HL-60 (cell line): ENCODE measurements at places on chromosomes 5 and 9.

DNA sequence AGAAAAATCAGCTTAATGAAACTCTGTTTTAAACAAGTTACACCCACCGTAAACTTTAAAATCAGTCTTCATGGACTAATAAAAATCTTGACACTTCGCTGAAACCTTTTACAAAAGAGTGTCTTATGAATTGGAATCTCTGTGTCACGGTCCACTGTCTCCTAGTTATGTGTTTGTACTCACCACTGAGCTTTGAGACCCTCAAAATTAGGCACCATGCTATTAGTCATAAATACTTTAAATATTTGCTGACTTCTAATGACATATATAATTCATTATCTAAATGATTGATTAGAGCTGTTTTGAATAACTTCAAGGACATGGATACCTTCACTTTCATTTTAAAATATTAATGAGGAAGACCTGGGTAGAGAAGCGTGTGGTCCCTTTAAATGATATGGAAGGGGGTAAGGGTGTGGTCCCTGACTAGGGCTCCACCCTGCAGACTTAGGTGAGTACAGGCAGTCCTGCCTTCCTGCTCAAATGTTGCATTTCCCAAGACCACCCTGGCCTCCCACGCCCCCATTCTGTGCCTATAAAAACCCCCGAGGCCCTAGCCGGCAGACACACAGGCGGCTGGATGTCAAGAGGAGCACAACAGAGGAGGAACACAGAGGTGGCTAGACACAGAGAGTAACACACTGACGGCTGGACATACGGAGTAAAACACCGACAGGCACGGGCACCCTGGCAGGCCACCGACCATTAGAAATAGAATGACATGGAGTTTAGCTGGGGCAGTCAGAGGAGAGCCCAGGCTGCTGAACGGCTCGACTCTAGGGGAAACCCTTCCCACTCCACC is 179.0 kb upstream of the CDH9 start:
- DNase-seq, result no peak

DNA sequence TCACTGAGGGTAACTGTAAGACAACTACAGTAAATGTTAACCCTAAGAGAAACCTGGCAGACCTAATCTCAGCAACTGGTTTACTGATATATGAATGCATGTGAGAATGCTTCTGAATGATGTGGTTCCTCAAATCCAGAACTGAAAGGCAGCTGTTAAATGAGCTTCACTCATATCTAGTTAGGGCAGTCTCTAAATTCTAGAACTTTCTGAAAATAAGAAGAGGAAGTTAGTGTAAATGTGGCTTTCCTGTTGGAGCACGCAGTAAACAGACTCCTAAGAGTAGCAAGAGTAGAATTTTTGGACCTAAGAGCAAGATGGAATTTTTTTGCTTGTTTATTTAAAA is 117.9 kb upstream of the KCNN2 start:
- no peak for DNase-seq

DNA sequence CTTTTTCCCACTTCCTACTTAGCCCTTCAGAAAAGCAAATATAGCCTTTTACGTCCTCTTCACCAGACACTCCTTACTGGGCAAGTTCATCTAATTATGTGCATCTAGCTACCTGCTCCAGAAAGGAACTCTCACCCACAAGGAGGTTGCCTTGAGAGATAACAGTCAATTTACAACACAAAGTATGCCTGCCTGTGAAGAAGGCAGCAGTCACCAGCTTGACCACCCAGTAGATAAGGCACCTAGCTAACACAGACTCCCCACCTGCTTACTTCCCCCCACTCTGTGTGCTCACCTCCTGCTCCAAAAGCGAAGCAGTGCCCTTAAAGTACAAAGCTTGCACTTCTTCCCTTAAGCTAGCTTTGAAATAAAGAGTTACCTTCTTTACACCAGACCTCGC is 111.7 kb upstream of the MRPS30 start:
- no peak for DNase-seq

DNA sequence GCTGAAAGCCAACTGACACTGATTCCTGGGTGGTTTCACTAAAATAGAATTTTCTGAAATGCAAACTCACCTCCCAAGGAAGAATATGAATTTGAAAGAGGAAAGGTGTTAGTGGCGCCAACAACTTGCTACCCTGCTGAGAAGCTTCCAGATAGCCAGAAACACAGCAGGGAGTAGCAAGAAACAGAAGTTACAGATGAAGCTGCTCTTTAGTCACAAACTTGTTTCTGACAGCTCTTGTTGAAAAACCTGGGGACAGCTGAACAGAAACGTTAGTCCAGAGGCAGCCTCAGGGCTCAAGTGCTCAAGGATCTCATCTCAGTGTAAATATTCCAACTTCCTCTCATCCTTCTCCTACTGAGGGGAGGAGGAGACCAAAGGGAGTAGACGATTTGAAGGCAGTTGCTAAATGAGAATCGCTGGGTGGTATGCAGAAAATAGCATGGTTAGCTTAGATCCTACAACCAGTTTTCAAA is 184.1 kb downstream of the PDE4D start:
- DNase-seq, result no peak

GRCh38 chr5:40981420-40981819 is 72.1 kb downstream of the C7 start:
- DNase-seq, result no peak

- DNase-seq, result no peak
Observed at GRCh38 chr5:14379739-14380497, 201.7 kb upstream of the OTULINL start.

DNA sequence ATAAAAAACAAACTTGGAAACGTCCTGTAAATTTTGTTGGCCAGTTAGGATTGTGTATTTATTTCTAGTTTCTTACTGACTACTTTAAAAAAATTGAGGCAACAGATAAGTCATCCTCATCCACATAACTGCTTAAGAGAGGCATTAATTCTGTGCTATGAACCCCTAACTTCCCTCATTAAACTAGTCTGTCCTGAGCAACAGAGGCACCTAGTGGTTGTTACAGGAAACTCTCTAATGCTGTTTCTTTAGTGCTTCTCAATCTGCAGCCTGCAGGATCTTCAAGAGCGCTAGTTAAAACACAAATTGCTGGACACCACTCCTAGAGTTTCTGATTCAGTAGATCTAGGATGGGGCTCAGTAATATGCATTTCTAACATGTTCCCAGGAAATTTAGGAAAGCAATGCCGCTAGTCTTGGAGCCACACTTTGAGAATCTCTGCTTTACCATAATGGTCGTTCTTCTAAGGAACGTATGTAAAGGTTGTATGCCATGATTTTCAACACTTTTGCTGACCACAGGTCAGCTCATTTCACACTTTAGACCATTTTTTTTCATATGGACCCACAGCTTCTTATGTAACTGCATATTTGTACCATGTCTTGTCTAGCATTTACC is 410.1 kb upstream of the SMARCA2 start:
- DNase-seq, result no peak
